Stimulated activated CD4-positive, alpha-beta T cell treated with anti-CD3 and anti-CD28 coated beads, Interleukin-12 subunit alpha, Interleukin-12 subunit beta, amount 100 ng/mL, for 24 hours (primary cell): ENCODE measurements at places on chromosomes 16 and 17.

DNA sequence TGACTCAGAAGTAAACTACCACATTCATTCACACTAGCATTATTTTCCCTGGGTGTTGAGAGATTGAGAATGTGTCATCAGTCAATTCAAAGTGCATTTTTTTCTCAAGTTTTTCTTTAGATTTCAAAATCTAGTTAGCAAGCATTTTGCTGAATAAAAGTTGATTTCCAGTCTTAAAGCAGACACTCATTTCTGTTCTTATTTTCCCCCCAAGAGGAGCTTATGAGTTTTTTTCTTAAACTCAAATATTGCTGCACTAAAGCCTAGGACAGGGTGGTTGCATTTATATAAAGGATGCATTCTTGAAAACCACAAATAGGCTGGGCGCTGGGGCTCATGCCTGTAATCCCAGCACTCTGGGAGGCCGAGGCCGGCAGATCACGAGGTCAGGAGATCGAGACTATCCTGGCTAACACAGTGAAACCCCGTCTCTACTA is 15.3 kb downstream of the CDH3 start:
- DNase-seq = no peak

GRCh38 chr16:89658221-89658879 is 714 bp downstream of the SPATA33 start:
- DNase-seq = no peak

- no peak for DNase-seq
Measured at GRCh38 chr17:199806-200545, 18.5 kb upstream of the DOC2B start.

DNA sequence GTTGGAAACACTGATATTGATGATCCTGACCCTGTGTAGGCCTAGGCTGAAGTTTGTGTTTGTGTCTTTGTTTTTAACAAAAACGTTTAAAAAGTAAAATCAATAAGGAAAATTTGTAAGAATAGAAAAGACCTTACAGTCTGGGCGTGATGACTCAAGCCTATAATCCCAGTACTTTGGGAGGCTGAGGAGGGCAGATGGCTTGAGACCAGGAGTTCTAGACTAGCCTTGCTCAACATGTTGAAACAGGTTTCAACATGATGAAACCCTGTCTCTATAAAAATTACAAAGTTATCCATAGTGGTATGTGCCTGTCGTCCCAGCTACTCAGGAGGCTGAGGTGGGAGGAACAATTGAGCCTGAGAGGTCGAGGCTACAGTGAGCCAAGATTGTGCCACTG is 18.3 kb upstream of the TOM1L1 start:
- no peak for DNase-seq

- DNase-seq = no peak
Measured at GRCh38 chr17:48579760-48580554, 1.8 kb upstream of the HOXB4 start.
